ENCODE measurements at places on chromosomes 12 and 14.

DNA sequence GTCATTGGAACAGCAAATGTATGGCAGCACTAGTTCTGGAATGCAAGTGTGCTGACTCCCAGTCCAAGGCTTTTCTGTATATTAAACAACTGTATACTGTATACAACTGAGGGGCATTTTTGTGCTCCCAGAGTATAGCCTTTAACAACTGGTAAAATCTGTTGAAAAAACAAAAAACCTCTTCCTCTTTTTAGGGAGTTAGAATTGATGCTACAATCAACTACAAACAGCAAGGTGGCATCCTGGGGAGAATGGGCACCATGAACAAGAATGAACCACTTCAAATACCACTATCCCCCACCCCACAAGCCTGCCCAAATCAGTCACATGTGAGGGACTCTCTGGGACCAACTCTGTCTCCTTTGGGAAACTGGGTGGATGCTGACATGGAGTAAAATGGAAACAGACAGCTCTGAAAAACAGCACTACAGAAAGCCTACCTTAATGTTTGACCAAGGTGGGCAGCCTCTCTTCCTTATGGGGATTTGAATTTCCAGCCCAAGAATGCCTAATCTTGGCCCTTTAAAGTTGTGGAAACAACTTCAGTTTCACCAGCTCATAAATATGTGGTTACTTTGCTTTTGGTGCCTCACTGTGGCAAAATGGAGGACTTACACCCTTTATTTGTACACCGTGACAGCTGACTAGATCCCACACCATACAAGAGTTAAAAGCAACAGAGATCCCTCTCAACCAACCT, 7.5 kb downstream of the VTI1B start:
- no peak for DNase-seq

DNA sequence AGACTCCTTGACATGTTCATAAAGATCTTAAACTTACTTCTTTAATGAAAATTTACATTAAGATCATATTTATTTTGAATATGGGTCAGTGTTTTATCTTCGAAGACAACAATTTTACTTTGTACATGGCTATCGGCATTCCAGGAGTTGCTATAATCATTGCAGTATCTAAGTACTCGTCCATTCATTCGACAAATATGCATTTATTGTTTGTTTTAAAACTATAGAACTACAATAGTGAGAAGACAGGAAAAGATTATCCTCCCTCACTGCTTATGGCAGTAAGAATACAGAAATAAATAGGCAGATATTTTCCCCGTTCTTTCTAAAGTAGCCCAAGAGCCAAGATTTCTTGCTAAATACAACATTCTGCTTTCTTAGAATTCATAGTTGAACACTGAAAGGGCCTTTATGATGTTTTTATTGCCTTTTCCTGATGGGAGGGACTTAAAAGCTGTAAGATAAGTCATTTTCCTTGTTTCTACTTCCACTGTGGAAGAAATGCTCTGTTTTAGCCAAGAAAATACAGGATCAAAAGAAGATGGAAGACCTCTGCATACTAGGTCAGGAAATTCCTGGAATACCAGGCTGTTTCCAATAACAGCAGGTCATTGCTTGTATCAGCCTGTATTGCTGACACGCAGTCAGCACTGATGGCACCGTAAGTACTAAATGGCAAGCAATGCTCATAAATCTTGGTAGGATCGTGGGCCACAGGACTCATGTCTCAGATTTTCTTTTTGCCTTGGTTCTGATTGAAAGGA, 521.0 kb upstream of the ATP2B1 start:
- no peak for DNase-seq

DNA sequence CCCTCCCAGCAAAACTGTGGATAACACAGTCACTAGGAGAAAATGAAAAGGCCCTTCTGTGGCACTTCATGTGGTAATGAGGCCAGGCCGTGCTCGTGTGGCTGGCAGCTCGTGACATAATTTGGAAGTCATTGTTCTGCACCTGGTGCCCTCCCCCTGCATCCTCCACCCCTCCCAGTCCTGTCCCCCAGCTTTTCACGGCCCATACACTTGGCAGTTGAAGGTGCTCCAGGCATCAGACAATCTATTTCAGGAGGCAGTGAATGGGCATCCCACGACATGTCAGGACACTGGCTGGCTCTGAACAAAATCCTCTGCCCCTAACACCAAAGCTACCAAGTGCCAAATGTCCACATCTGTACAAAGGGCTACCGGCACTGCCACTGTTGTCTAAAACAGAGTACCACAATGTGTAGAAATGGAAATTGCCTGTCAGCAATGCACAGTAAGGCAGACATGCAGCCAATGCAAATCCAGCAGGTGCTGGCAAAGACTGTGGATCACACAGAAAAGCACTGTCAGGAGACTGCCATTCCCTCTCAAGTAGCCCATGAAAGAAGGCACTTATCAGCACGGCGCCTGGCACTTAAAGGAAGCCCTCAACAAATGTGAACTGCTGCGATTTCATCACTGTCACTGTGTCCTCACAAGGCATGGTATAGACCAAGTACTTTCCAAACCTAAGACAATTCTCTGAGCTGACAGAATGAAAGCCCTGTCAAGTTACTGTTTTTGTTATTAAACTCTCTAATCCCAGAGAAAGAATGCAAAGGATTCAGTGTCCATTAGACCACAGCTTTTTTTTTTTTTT, 39.1 kb downstream of the CORO1C start:
- peak; percentile 39 for DNase-seq

GRCh38 chr12:116849216-116849615, 32.0 kb downstream of the HRK start:
- no peak for DNase-seq

DNA sequence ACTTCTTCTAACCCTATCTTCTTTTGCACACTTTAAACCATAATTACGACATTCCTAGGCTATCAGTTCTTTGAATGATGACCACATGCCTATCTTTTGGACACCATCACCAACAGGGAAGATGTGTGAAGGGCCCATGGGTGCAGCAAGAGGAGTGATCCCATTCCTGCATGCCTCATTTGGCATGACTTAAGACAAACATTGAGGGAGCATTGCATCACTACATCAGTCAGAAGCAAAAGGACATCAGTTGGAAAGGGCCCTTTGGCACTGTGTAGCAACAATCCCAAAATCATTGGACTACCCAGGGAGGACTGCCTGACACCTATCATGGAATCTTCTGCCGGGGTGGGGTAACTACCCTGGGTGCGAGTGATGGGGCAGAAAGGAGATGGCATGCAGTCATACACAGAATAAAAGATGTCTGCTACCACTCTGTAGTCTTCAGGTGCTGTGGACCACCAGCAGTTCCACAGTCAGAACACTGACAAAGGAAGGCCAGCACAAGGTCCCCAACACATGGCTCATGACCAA, 10.7 kb upstream of the TMBIM6 start:
- no peak for DNase-seq

DNA sequence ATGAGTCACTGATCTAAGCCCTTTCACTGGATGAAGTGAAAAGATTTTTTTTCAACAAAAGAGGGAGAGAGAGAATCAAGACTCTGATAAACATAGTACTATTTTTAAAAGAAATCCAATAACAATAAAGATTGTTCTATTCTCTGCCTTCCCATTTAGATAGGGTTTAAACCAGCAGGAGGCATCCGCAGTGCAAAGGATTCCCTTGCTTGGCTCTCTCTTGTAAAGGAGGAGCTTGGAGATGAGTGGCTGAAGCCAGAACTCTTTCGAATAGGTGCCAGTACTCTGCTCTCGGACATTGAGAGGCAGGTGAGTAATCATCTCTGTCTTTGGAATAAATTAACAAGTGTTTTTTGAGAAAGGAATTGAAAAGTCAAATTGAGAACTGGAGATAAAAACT, 124.9 kb downstream of the DERA start:
- no peak for DNase-seq

GRCh38 chr12:843609-844008, 91.2 kb downstream of the WNK1 start:
- no peak for DNase-seq

GRCh38 chr14:68645371-68645770, 147.5 kb downstream of the ZFP36L1 start:
- DNase-seq: no peak

DNA sequence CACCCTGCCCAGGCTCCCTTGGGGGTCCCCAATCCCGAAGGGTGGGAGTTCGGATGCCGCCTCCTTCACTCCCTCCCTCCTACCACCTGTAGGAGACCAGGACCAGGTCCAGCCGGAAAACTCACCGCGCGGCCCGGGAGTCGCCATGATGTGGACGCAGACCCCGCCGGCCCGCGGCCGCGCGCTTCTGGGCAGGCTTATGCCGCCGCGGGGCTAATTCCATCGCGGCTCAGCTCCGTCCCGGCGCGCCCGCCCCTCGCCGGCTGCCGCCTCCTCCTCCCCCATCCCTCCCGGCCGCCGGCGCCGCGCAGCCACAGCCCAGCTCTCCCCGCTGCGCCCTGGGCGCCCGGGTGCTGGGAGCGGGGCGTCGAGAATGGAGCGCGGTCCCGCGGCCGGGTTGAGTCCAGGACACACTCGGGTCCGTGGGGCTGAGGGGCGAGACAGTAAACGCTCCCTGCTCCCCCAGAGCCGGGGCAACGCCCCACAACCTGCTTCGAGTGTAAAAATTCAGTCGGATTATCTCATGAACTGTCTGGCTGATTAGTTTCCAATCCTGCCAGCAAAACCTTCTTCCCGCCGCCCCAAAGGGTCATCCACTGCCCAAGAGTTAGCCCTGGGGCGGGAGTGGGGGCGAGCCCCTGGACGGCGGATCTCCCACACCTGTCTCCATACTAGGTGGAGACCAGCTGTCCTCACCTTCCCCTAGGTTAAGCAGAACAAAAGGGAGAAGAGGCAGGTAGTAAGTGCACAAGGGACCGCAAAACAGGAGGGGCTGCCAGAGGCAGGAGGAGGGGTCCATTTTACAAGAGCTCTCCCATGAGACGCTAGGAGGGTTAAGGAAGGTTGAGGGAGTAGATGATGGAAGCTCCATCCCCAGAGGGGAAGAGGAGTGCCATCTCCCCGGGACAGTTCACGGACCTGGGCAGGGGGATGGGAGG, at the start of gene ANO2:
TSS of gene ANO2 (minus strand) at position 189 of the 938 bp plus-strand sequence. CDS start at position 147, 42 bp downstream.
- no peak for DNase-seq

DNA sequence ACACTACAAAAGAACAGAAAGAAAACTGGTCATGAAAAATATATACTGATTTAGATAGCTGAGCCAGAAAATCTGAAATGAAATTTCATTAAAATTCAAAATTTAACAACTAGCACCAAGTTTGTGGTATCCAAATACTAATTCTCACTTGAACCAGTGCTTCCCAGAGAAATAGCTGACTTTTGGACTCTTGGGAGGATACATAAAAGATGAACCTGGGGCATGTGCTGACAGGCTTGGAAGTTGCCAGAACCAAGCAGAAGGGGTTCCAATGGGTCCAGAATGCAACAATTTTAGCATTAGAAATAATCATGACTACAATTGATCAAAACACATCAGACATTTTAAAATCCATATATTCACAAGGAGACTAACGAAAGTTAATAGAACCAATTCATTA, 175.0 kb downstream of the MDGA2 start:
- DNase-seq: no peak

DNA sequence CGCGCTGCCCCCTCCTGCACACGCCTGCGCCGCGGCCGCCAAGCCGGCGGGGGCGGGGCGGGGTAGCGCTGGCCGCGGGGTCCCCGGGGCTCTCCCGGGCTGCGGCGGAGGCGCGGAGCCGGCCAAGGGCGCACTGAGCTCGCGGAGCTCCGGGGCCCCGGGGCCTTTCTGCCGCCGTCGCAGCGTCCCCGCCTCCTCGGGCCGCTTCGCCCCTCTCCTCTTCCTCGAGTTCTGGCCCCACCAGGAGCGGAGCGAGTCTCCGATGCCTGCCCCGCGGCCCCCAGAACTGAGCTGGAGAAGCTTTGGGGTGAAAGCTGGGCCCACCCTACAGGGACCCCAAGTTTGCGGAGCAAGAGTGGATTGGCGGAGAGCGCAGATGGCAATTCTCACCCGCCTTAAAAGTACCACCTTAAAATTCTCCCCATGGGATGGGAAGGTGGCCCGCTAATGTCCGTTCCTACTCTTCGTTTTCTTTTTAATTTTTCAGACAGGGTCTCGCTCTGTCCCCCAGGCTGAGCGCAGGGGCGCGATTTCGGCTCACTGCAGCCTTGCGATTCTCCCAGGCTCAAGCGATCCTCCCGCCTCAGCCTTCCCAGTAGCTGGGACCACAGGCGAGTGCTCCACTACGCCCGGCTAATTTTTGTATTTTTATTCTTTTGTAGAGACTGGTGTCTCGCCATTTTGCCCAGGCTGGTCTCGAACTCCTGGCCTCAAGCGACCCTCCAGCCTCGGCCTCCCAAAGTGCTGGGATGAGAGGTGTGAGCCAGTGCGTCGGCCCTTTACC, 129.6 kb downstream of the NDUFA12 start:
- DNase-seq: no peak

DNA sequence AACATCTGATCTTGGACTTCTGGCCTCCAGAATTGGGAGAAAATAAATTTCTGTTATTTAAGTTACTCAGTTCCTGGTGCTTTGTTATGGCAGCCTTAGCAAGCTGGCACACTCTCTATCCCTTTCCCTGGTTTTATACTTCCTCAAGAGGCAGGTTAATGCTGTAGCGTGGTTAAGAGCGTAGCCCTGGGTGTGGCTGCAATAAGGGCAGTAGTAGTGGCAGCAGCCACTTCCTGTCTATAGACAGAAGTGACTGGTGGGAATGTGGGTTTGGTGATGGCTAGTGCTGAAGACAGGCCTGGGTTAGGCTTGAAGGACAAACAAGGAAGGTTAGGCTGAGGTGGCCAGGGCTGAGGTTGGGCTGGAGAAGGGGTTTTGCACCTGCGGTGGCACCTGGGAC, 3.6 kb upstream of the LGALS3 start:
- DNase-seq: peak; percentile 80

- DNase-seq: peak; percentile 98
These were observed at the start of gene RPS29 for GRCh38 chr14:49585803-49586672. Gene RPS29 (minus strand): TSS chr14:49586380. CDS start chr14:49586346, 34 bp downstream.

GRCh38 chr14:102708494-102708893, 68.8 kb upstream of the TRAF3 start:
- no peak for DNase-seq

DNA sequence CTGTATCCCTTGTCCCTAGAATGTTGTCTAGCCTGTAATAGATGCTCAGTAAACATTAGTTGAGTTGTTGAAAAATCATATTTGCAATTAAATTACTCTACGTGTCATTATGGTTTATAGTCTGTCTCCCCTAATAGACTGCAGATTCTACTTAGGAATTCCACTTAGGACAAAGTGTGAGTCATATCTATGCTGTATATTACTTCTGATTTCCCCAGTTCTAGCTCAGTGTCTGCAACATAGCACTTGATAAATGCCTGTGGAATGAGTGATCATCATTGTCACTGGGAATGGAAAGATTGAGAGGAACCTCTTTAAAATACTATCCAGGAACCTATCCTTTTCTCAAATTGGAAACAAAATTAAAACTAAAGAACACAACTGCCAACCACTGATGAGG, 99.3 kb downstream of the TBX5 start:
- no peak for DNase-seq

- DNase-seq: no peak
These were observed 88.9 kb upstream of the ESRRB start for GRCh38 chr14:76287063-76287462.

GRCh38 chr14:23751616-23752015, 115.5 kb downstream of the DHRS2 start:
- no peak for DNase-seq

- DNase-seq: no peak
These were observed 504.7 kb downstream of the LRFN5 start for GRCh38 chr14:42111355-42111754.

GRCh38 chr12:27015730-27016076, 1.5 kb upstream of the TM7SF3 start:
- DNase-seq: no peak

- DNase-seq: no peak
These were observed 15.4 kb downstream of the TMTC1 start for GRCh38 chr12:29768372-29768771.

GRCh38 chr14:103191844-103192243, 68.6 kb downstream of the TNFAIP2 start:
- no peak for DNase-seq

Data from left colon (tissue), 2 donors.